ENCODE measurements at places on chromosomes 12 and 14.
A peak's percentile ranks its signal among the peaks of the same experiment; 100 is the strongest.

DNA sequence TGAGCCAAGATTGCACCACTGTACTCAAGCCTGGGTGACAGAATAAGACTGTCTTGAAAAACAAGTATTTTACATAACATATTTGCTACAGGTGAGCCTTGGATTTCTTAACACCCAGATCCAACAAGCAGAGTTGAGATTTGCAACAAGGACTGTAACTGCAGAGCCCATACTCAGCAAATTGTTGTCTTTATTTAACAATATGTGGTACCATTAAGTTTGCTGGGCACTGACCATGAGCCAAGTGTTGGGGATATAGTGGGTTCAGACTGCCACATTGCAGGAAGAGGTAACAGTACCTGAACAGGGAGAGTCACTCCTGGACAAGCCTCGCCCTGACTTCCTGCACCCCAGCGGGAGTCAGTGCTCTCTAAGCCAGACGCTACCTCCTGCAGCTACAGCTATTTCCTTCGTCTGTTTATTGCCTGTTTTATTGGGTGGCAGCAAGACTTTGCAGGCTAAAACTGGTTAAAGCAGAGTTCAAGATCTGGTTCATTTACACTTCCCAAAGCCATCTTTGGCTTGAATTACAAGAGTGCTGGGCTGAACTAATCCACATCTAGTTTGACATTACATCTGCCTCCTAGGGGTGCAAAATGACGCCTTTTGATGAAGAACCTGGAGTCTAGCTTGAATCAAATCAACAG lies 12.5 kb downstream of the AHSA1 start:
- DNase-seq, result no peak

- no peak for DNase-seq
Observed at GRCh38 chr14:69449216-69449615, 35.3 kb upstream of the PLEKHD1 start.

- no peak for DNase-seq
Observed at GRCh38 chr14:74638066-74638465, 26.0 kb upstream of the LTBP2 start.

GRCh38 chr12:102691773-102692555 lies 211.6 kb upstream of the IGF1 start:
- DNase-seq, result no peak

GRCh38 chr14:26128931-26129671 lies 468.7 kb downstream of the NOVA1 start:
- DNase-seq, result no peak

DNA sequence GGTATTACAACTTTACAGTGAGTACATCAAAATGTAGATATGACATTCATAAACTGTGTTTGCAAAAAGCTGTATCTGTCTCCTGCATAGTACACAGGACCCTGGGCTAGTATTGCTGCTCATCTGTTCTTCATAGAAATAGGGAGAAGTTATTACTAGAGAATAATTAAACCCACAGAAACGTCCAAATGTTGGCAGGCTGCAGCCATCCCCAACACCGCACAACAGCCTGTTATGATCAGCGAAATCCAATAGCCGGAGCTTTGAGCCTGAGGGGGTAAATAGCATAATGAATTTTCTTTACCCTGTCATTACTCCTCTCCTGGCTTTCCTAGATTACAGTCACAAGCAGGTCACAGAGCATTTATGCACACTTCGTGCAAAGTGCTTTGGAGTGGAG lies 178.0 kb downstream of the DACT1 start:
- DNase-seq, result no peak

- no peak for DNase-seq
Observed at GRCh38 chr12:98402091-98402490, 113.3 kb upstream of the TMPO start.

DNA sequence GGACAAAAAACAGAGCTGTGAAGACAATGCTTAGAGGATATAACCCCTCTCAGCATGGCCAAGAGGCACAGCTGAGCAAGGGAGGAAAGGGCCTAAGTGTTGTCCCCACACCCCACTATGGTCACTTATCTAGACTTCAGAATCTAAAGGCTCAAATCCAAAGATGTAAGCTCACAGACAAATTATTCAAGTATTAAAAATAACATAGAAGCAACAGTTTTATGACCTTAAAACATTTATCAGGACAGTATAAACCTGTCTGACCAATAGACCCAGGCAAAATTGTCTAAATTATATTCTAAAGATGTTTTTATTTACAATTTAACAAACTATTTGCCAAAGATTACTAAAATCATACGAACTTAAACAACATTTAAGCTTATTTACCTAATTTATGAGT lies 28.1 kb upstream of the PRICKLE1 start:
- no peak for DNase-seq

GRCh38 chr12:80936642-80937390 lies 918 bp downstream of the LIN7A start:
- no peak for DNase-seq

- no peak for DNase-seq
Observed at GRCh38 chr12:34206061-34206785, 183.9 kb downstream of the ALG10 start.

DNA sequence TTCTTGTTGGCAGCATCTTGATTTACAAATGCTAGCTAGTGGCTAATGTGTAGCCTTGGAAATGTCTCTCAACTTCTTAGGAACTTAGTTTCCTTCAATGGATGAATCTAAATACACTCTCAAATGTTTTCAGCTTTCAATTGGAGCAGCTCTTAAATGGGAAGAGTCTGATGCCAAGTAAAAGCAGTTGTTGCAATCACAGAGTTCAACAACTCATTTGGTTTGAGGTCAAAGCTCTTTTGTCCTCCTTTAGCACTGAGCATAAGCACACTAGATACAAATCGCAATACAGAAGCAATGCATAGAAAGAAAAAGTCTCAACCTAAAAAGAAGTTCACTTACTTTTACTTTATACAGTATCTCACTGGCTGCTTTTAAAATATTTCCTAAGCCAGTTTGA lies 986.1 kb upstream of the FLRT2 start:
- no peak for DNase-seq

DNA sequence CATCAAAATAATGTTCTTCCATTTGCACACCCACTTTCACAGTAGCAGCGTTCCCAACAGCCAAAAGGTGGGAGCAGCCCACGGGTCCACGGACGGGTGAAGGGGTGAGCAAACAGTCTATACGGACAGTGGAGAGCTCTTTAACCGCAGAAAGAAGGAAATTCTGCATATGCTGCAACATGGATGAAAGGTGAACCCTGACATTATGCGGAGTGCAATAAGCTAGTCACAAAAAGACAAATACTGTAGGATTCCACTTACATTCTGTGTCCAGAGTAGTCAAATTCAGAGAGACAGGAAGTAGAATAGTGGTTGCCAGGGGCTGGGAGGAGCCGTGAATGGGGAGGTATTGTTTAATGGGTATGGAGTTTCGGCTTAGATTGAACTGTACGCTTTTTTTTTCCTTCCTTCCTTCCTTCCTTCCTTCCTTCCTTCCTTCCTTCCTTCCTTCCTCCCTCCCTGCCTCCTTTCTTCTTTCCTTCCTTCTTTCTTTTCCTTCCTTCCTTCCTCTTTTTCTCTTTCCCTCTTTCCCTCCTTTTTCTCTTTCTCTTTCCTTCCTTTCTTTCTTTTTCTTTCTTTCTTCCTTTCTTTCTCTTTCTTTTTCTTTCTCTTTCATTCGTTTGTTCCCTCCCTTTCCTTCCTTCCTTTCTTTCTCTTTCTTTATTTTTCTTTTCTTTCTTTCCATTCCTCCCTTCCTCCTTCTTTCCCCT lies 15.8 kb upstream of the ANKRD9 start:
- no peak for DNase-seq

DNA sequence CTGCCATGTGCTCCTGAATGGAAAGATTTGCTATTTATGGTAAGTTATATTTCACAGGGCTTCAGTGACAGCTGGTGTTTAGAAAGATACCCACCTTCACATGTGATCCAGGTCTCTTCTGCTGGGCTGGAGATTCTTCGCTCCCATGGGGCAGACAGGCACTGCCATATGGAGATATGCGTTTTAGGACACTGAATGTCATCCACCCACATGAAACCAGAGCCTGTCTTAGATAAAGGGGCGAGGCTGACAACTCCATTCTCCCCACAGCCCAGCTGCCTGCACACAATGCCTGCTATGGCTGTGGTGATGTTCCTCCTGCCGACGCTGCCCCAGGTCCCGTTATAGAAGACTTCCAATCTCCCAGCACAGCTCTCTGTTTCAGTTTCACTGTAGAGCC lies 69.4 kb downstream of the ACSM4 start:
- DNase-seq, result no peak

GRCh38 chr12:42469355-42470175 lies 120.0 kb downstream of the PRICKLE1 start:
- peak; percentile 23 for DNase-seq

GRCh38 chr12:51156245-51156765 lies 16.6 kb downstream of the TFCP2 start:
- DNase-seq, result no peak

DNA sequence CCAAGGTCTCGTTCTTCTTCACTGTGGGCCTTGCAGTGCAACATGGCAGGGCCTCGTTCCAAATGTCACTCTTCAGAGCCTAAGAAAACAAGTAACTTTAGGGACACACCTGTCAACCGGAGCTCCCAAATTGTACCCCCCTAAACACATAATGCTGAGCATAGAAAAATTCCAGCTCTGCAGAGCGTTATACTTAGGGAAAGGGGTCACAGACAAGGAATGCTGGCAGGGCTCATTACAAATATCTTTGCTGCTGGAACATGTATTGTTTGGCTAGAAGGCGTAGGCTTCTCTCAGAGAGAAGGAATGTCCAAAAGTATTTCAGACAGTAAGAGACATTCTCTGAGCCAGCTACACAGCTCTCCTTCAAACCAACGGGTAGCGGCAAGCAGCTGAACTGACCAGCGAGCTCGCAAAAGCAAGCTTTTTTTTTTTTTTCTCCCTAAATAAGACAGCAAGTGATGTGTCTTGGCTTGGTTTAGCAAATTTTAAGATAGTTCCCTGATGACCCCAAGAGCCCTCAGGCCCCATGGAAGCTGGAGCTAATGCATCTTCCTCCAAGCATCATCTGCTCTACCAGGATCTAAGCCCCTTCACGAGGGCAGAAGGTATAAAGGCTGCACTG lies 24.5 kb downstream of the SSH1 start:
- DNase-seq, result no peak

GRCh38 chr12:58608711-58609110 lies 311.6 kb downstream of the LRIG3 start:
- DNase-seq, result no peak

- no peak for DNase-seq
Observed at GRCh38 chr12:12837025-12837812, 24.1 kb downstream of the DDX47 start.

DNA sequence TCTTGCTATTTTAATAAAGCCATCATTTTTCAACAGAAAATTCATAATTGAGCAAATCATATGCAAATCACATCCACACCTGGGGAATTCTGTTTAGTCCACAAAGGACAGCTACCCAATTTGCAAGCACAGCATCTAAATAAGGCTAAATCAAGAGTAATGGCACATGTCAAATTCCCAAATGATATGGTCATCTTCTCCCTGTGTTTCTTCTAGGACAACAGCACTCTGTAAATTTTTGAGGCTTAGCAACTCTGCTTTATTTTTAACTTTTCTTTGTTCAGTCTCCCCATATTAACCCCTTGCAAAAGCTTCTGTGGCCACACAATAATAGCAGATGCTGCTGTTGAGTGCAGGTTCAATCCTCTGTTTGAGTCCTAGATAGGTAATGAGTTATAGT lies 155.6 kb upstream of the DAAM1 start:
- DNase-seq, result no peak

DNA sequence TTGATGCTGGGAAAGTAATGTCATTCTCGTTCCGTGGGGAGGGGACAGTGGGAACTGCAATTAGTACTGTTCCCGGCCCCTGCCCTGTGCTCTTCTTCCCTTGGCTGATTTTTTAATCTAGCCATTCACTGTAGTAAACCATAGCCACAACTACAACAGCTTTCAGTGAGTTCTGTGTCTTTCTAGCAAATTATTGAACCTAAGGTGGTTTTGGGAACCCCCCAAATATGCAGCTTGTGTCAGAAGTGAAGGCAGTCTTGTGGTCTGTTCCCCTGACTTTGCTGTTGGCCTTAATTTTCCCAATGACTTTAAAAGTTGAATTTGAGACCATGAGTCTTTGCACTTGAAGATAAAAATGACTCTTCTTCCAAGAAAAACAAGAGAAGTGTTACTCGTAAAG lies 114.3 kb upstream of the ETV6 start:
- DNase-seq, result no peak

DNA sequence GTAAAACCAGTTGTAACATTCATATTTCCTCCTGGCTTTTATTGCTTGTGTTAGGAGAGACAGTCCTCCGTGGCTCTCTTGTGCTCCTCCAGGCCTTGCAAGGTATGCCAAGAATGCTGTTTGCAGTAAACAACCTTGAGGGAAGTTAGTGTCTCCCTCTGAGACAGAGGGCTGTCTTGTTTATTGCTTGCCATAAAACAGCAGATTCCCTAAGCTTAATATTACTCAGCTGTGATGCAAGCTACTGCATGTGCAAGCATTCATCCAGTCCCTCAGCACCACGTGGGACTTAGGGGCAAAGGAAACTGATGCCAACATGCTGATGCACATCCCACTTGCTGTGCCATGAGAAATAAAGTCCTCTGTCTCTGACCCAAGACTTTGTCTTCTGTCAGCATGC lies 6.6 kb downstream of the POMT2 start:
- no peak for DNase-seq

GRCh38 chr14:58904776-58905175 lies 267.0 kb downstream of the DACT1 start:
- DNase-seq, result no peak

GRCh38 chr14:74514471-74514941 lies 20.9 kb downstream of the ISCA2 start:
- no peak for DNase-seq

DNA sequence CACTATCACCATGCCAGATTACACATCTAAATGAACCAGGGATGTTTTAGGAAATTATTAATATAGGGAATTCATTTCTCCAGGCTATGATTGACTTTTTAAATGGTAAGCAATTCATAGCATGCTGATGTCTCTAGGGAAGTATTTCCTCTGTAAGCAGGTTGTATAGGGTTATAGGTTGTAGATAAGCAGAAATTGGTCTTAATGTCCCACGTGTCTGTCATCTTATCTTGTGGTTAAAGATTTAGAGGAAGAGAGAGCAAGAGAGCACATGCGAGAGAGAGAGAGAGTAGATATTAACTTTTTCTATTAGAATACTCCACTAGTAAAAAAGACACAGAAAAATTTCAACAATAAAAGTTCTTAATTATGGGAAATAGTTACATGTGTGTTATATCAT lies 32.6 kb downstream of the TRHDE start:
- DNase-seq, result no peak

DNA sequence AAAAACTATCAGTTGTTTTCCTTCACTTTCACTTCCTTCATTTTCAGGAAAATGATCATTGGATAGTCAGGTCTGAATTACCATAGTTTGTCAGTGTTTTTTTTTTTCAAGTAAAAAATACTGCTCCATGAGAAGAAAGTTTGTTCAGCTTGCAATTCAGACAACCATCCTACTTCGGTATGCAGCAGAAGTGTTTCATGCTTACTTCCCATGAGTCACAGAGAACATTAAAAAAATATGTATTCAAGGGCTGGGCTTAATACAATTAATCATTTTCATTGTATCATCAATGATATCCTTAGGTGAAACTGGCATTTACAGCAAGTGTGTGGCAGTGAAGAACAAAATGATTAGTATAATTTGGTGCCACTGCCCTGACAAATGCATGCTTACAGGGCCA lies 21.6 kb downstream of the PYM1 start:
- no peak for DNase-seq

Data from naive thymus-derived CD8-positive, alpha-beta T cell (primary cell).